Stimulated activated CD4-positive, alpha-beta T cell treated with anti-CD3 and anti-CD28 coated beads, TNF-alpha, amount 100 ng/mL, for 4 hours (primary cell): ENCODE measurements at places on chromosomes 13 and 19.

DNA sequence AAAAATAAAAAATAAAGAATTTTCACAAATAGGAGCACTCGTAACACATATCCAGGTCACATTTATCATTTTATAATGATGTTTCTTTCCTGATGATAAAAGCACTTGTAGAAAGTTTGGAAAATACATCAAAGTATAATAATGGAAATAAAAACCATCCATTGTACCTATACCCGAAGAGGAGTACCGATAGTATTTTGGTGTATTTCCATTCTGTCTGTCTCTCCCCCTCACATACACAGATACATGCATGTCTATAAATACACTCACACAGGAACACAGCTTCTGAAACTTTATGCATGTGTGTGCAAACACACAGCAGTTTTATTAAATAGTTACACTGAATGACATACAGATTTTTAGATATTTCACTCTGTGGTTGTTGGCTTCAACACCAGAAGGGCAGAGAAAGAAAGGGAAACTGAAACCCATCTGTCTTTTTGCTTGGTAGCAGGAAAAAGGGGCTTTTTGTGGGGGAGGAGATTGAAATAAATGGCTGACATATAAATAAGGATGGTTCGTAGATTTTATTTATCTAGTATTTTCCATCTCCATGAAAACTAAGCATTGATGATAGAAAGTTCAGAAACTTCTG lies 114.8 kb downstream of the LRCH1 start:
- no peak for DNase-seq

DNA sequence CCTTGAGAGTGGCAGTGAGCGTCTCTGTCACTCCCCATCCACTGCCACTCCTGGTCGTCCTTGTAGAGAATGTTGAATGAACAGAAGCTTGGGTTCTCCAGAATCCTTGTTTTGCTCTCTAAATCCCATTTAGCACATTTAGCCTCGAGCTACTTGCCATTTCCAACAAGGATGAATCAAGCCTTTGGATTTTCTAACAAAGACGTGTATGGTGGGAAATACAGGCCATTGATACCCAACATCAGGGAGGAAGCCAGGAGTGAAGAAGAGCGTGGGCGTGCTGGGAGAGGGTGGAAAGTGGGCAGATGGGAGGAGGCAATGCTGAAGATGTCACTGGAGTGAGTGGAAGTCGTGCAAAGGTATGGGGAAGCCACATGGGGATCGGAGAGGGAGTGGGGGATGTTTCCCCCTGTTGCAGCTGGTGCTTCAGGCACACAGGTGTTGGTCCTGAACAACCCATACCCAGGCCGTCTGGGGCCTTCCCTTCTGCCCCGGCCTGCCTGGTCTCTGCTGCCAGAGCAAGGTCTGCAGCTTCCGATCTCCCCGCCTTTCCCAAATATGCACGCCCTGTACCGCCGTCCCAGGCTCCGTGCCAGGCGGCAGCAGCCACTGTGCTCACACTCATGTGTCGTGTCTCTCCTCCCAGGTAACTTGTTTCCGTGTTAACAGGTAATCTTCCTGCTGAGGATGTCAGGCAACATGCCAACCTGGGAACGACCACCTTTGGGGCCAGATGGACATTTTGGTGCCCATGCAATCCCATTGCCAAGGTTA lies 48.7 kb downstream of the ZIC5 start:
- no peak for DNase-seq

DNA sequence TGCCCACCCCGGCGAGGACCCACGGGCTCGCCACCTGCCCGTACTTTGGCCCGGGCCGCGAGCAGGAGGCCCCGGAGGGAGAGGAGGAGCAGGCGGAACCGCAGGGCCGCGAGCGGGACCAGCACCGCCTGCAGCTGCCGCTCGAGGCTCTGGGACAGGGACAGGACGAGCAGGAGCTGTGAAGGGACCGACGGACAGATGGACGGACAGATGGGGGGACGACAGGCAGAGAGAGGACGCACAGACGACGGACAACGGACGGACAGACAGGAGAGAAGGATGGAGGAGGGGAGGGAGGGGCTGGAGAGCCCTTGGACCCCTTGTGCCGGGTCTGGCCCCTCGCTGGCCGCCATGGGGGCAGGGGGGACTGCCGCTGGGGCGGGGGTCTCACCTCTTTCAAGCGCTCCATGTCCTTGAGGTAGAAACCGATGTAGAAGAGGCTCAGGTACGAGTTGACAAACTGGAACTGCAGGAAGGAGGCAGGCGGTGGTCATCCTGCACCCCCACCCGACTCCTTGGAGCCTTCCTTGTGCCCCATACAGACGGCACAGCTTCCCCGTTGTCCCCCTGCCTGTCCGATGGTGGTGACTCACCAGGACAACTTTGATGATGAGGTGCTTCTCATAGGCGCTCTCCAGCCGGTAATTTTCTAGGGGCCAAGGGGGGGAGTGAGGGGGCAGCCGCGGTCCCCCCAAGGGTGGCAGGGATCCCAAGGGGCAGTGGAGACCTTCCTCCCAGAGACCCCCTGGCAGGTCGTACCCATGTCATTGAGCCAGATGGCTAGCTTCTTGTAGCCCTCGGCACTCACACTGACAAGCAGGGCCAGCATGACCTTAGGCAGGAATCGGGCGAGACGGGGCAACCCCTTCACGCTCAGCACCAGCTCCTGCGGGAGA lies 5.0 kb downstream of the ANO8 start:
- DNase-seq, result no peak

GRCh38 chr13:40132249-40132648 lies 476.8 kb downstream of the COG6 start:
- DNase-seq, result no peak

DNA sequence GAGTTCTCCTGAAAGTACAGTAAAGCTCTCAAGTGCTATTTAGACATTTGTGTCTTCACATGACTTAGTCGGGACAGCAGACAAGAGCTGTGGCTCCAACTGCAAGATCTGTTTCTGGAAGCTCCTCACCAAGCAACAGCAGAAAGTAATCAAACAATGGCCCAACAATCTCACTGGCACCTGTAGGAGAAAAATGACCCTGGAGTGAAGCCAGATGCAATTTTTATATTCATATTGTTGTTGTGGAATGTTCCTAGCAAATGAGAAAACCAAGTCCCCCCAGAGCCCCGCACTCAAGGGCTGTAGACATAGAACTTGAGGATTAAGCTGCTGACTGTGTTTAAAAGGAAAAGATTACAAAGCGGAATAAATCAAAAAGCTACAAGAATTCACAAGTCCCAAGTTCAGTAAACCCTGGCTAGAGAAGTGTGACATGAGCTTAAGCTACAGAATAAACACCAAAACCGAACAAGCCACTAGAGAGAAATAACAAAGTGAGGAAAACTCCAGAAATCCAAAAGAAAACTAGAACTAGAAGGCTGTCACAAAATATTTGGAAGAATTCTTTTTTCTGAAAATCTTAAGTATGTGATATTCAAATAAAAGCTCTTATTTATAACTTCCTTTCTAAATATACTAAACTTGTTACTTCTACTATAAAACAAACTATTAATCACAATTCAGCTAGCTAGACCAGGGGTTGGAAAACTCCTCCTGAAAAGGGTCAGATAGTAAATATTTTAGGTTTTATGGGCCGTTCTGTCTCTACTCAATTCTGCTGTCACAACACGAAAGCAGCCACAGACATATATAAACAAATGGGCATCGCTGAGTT lies 454.5 kb downstream of the SUCLA2 start:
- no peak for DNase-seq
